ENCODE measurements at places on chromosomes 2 and 18.

DNA sequence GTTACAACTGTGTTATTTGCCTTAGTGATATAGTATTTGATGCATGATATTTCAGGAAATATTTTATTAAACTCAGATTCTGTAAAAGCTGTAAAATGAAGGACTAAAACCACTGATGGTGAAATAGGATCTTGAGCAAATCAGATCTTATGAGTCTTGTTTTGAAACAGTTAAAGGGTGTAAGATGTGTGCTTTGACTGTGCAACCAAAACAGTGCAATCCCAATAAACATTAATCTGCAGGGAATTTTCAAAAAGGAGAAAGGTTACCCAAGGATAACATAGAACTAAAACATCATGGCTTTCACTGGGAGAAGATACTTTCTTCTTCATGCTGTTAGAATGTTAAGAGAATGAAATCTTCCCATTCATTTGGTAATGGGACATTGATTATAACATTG is 378.7 kb downstream of the PARD3B start:
- DNase-seq, result no peak

DNA sequence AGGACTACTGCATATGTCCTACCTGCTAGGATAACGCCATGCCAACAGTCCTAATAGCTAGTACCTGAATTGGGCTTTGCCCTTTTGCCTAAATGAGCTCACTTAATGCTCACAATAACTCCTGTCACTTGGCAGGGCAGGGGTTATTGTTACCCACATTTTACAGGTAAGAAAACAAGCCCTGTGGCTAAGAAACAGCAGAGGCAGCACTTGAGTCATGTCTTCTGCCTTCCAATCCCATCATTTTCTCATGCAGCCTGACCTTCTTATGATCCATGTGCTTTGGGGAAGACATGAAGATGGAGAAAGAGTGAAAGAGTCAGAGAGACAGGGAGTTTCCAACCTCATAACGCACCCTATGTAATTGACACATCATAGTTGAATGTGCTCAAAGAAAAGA is 33.6 kb upstream of the LPIN1 start:
- no peak for DNase-seq

GRCh38 chr2:224546926-224547325 is 38.2 kb downstream of the CUL3 start:
- DNase-seq, result no peak

GRCh38 chr18:37559194-37559593 is 6.4 kb downstream of the CELF4 start:
- no peak for DNase-seq

DNA sequence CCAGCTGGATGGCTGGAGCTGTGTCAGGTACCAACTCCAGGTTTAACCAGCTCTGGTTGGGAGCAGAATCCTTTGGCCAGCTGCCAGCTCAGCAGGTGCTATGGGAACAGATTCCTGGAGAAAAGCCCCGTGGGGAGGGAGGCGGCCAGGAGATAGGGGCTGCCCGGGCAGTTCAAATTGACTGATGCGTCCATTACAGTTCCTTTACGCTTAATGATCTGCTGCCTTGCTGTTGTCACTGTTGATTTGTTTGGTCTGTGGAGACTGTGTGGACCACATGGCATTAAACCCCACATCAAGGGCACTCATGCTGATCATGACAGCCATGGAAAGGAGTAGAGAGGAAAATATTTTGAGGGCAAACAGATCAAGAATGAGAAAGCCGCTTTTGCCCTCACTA is 200.0 kb downstream of the TSN start:
- no peak for DNase-seq

GRCh38 chr2:200732866-200733265 is 78.8 kb upstream of the BZW1 start:
- no peak for DNase-seq

DNA sequence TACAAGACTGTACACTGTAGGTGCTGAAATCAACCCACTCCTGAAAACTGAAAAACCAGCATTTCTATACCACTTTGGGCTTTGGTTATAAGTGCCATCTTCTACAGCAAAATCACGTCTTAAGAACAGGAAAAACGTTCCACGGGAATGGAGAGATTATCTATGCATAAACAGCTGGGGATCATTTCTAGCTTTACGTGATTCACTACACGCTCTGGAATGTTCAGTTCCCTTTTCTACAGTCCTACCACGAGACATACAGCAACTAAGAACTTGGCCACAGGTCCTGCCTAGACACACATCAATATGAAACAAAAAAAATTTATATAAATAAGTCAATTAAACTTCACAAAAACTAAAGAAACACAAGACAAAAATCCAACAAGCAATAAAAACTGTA is 3.6 kb downstream of the CXCR4 start:
- no peak for DNase-seq

DNA sequence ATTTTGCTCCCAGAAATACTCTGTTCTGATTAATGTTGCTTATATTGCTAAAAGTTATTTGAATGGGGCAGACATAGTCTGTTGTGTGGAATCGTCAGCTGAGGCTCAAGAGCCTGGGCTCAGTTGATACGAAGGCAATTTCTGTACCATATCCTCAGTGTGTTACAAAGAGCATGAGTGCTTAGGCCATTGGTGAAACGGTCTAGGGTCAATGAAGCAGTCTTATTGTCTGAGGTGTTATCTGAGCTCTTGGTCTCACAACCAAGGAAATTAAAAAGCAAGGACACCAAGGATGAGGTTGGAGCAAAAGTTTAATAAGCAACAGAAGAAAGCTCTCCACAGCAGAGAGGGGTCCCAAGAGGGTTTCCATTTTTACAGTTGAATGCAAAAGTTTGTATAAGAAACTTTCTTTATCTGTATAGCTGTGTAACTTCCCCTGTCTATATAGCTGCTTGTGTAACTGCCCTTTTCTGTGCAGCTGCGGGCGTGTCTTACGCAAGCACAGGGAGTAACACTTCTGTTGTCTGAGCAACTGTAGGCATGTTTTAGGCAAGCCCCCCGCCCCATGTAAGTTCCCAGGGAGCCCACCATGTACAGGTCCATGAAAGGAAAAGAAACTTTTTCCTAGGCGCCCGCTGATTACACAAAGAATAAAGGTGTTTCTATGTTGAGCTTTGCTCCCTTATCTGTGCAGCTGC is 40.6 kb upstream of the DSC1 start:
- no peak for DNase-seq

- DNase-seq, result no peak
Observed at GRCh38 chr18:63208676-63209075, 110.9 kb downstream of the BCL2 start.

DNA sequence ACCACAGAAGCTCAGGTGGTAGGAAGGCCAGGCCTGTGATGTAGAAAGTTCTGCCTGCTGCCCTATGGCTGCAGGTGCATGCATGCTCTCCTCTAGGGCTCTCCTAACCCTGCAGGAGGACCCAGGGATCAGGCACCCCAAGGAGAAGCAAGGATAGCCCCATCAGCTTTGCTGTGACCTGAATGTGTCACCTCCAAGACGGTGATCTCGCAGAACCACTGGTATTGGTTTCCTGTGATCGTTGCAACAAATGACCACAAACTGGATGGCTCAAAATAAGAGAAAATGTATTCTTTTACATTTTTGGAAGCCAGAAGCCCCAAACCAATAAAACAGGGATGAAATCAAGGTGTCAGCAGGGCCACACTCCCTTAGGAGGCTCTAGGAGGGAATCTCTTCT is 327.3 kb downstream of the BCL11A start:
- DNase-seq, result no peak

GRCh38 chr2:190722061-190722759 is 73.3 kb downstream of the NAB1 start:
- no peak for DNase-seq

DNA sequence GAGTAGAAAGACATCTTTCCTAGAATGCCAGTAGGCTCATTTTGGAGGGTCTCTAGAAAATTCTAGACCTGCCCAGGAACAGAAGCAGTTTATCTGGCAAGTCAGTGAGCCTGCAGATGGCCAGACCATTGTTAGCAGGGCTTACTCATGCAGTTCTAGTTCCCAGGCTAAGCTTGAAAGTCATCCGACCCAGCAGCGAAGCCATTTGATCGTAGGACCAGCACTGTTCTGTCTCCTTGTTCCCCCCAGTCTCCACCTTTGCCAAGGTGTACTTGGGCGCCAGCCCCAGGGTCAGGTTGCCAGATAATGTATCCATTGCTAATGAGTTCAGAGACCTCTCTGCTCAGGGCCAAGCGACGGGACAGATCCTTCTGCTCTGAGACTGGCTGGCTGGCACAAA is 70.1 kb downstream of the EPAS1 start:
- no peak for DNase-seq

- DNase-seq, result no peak
Observed at GRCh38 chr2:210170196-210170445, 1.1 kb downstream of the KANSL1L start.

DNA sequence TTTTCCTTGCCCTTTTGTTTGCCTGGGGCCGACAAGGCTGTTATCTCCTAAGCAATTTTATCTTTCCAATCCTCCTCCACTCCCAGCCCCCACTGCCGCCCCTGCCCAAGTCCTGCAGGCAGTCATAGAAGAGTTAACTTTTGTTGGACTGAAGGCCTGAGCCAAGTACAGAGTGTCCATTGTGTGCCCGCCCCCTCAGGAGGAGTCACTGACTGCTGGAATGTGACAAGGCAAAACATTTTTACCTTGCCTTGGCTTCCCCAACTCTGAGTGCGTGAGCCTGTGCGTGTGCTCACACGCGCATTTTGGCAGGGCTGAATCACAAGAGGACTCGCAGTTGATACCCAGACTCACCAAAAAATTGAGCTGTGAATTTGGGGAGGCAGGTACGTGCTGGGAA is 16.2 kb downstream of the SETBP1 start:
- no peak for DNase-seq

DNA sequence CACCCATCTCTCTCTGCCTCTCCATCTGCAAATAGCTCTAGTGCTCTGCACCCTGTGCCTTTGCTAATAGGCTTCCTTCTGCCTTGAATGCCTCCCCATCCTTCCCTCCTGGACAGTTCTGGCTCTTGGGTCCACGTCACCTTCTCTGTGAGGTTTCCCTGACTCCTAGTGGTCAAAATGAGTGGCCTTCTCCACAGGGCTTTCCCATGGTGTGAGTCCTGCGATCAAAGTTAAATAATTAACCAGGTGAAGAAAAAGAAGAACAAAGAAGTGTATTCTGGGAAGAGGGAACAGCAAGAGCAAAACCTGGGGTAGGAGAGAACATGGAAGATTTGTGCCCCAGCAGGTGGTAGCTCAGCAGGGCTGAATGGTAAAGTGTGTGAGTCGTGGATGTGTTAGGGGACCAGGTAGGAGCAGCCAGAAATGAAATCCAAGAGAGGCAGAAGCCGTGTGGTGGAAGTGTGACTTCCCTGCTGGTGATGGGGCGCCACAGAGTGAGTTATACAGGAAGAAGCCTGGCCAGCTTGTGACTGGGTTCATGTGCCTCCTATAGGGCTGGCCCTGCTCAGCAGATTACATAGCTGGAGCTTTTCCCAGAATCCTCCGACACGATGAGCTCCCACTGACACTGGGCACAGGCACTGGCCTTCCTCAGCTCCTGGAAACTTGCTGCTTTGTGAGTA is 93.8 kb upstream of the LDAH start:
- no peak for DNase-seq

DNA sequence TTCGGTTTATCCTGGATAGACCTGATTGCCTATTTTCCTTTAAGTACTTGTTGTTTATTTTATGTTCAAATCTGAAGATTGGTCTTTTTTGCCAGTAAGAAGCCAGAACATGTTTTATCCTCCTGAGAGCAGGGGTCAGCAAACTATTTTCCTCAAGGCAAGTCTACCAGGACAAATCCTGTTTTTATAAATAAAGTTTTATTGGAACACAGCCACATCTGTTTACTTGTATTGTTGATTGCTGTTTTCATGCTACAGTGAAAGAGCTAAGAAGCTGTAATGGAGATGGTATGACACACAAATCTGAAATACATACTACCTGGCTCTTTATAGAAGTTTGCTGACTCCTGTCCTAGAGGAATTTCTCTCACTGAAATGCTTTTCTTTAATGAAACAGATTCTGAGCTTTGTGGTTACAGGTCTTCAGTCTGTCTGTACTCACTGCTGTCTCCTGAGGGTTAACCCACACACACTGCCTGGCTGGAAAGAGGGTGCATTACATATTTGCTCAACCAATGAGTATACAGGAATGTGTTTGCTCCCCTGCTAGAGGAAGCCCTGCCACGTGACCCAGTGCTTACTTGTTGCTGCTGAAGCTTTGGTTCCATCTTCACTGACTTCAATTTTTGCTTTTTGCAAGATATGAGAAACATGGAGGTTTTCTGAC is 22.6 kb downstream of the MRPL44 start:
- no peak for DNase-seq

- DNase-seq, result no peak
Observed at GRCh38 chr2:183244300-183244844, 120.1 kb downstream of the NUP35 start.

GRCh38 chr2:155377266-155377680 is 678.8 kb downstream of the KCNJ3 start:
- DNase-seq, result no peak

DNA sequence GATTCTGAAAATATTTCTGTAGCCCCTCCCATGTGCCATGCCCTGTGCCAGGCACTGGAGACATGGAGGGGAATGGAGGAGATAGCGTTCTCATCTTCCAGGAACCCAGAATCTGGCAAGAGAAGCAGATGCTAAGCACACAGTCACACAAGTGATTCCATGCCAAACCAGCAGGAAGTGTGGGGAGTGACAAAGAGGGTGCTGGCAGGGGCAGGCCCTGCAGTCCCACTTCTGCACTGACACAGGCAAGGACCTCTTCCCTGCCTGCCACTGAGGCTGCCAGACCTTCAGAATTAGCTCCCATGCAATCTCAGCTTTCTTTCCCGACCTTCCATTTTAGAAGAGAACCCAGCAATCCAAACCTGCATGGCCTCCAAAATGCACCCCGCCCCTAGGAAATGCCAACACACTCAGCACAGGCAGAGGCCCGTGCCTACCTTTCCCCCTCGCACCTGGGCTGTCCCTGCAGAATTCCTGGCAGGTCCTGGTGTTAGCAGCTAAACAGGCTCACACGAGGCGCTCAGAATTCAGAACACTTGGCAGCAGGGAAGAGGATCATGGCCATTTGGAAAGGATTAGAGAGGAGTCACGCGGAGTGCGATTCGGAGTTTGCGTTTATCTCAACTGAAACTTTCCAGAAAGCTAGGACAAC is 155.3 kb downstream of the MSH2 start:
- DNase-seq, result no peak

GRCh38 chr18:31591628-31592027 is at the start of gene TTR:
TTR (plus strand) TSS chr18:31591877; CDS start chr18:31591903, 26 bp downstream.
- no peak for DNase-seq

Measured in AG09319 (cell line).